ENCODE measurements at places on chromosomes 12 and 14.

- no peak for DNase-seq
These were observed 32.6 kb upstream of the DAAM1 start for GRCh38 chr14:59155886-59156285.

DNA sequence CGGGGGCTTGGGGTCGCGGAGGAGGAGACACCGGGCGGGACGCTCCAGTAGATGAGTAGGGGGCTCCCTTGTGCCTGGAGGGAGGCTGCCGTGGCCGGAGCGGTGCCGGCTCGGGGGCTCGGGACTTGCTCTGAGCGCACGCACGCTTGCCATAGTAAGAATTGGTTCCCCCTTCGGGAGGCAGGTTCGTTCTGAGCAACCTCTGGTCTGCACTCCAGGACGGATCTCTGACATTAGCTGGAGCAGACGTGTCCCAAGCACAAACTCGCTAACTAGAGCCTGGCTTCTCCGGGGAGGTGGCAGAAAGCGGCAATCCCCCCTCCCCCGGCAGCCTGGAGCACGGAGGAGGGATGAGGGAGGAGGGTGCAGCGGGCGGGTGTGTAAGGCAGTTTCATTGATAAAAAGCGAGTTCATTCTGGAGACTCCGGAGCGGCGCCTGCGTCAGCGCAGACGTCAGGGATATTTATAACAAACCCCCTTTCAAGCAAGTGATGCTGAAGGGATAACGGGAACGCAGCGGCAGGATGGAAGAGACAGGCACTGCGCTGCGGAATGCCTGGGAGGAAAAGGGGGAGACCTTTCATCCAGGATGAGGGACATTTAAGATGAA, 630 bp downstream of the FOS start:
- DNase-seq: peak; percentile 73

GRCh38 chr12:123992118-123992825, 19.3 kb downstream of the ZNF664 start:
- DNase-seq: no peak

GRCh38 chr14:96805956-96806355, 8.8 kb downstream of the VRK1 start:
- DNase-seq: no peak

GRCh38 chr14:41859336-41859735, 252.7 kb downstream of the LRFN5 start:
- no peak for DNase-seq

DNA sequence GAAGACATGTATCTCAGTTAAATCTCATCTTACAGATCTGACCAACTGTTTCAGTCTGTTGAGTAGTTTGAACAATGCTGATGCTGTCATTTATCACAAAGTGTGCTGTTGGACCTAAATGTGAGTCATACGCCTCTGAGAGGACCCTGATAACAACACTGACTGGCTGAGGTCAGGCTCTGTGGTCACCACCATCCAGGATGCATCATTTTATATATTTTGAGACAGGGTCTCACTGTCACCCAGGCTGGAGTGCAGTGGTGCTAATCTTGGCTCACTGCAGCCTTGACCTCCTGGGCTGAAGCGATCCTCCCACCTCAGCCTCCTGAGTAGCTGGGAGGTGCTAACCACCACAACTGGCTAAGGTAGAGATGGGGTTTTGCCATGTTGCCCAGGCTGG, 181.0 kb upstream of the RGS6 start:
- no peak for DNase-seq

- no peak for DNase-seq
These were observed 5.7 kb downstream of the PAWR start for GRCh38 chr12:79685068-79685467.

- peak; percentile 45 for DNase-seq
These were observed 487.5 kb downstream of the TMEM121 start for GRCh38 chr14:106013879-106014376.

GRCh38 chr12:26557326-26557725, 275.7 kb downstream of the ITPR2 start:
- no peak for DNase-seq

DNA sequence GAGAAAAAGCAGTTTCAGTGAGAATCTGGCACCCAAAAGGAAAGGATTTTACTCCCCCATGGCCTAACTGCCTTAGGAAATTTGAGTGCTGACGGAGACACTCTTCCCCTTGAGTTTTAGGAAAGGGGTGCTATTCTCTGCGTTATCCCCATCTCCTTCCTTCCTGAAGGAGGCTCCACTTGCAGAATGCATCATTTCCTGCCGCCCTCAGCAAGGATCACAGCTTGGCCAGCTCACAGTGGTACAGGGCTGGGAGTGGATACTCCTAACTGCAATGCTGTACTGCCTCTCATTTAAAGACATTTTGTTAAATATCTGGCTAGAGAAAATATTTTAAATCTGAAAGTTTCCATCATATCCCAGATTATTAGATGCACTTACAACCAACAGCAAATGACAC, 33.0 kb downstream of the RDH12 start:
- DNase-seq: no peak

DNA sequence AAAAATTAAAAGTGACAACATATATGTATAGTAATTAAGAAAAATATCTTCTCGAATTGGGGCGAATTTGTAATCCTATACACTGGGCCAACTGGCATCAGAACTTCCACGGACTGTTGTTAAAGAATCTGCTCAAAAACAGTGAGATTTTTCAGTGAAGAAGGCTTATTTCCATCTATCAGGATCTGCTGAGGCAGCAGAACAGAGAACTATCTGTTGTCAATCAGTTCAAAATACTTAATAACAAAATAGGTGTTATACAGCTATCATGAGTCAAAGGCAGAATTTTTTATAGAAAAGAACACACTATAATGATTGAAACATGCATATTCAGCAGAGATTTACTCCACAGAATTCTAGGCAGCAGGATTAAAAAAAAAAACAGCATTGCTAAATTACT, 41.9 kb downstream of the IFNG-AS1 start:
- no peak for DNase-seq

GRCh38 chr12:71536279-71536938, 96.8 kb downstream of the LGR5 start:
- no peak for DNase-seq

- DNase-seq: no peak
These were observed 189.5 kb upstream of the HMGA2 start for GRCh38 chr12:65634626-65635331.

GRCh38 chr14:99201351-99202073, 70.5 kb downstream of the BCL11B start:
- no peak for DNase-seq

- DNase-seq: no peak
These were observed 130.1 kb downstream of the SLC41A2 start for GRCh38 chr12:104828015-104828414.

GRCh38 chr14:43087666-43088065, 1419.4 kb downstream of the FSCB start:
- no peak for DNase-seq

DNA sequence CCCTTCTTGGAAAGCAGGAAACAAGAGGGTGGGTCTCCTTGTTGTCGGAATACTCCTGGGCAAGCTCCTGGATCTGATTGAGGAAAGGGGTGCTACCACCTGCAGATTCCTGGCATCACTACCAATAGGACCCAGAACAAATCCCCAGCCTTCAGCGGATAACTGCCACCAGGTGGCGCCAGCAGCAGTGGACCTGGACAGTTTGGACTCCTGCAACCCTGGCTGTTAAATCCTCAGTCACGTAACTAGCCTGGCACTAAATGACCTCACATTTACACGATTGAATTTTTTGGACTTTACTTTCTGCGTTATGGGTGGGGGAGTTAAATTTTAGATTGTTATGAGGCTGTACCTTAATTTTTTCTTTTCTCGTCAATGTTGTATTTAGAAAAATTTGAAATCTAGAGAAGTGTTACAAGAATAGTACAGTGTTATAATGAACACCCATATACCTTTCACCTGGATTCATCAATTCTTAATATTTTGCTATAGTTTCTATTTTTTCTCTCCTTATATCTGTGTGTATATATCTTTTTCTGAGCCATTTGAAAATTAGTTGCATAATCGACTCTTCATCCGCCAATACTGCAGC, 95.6 kb downstream of the GAS2L3 start:
- peak; percentile 29 for DNase-seq

DNA sequence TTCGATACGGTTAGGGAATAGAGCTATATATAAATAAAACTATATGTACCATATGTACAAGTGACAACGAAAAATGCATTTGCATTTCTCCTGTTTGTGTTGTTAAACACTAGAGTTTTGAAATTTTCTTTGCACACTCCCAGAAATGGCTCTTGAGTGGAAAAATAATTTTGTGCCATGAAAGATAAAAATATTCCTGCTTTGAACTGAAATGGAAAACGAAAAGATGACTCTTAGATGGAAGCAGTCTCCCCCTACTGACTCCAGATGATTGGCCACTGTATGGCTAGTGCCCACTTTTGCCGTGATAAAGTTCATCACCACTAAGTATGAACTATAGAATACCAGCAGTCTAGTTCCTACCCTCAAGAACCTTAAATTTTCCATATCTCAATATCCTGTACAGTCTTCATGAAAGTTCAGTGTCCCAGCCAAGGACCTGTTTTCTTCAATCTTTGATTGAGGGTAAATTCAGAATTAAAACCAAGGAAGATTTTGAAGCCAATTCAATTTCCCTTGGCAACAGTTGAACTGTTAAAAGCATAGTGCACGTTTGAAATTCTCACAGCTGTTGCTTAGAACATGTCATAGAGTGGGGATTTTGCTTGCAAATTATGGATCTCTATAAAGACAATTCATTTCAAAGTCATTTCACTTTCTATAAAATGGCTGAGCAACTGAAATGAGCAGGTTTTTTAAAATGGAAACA, 1.6 kb upstream of the PPP2R5E start:
- no peak for DNase-seq

DNA sequence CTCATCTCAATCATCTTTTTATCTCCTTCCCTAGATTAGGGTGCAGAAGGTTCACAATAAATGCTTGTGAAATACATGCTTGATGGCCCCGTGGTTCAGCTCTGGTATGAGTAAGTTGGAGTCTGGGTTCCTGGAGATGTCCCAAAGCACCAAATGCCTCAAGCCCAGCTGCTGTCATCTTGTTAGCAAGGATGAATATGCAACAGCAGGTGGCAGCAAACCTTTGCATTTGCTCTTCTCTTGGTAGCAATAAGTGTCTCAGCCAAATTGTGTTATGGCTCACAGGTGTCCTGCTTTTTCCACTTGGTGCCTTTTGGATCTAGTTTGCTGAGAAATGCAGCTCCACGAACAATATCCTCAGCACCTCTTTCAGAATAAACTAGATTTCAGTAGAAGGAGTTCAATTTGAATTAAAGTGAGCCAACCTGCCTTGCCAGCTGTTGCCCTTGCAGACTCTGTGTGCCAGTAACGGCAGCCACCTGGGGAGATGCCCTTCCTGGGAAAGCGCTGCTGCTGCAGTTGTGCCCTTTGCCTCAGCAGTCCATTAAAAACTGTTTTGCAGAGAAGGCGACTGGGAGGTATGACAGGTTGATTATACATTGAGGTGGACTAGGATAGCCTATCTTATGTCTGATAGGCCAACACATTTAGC, 417.3 kb downstream of the SNAPC1 start:
- DNase-seq: peak; percentile 5

GRCh38 chr14:69672356-69672755, 61.0 kb downstream of the SUSD6 start:
- DNase-seq: no peak

GRCh38 chr12:108419949-108420348, 80.8 kb upstream of the CMKLR1 start:
- no peak for DNase-seq

- no peak for DNase-seq
These were observed 41.9 kb downstream of the PDE6H start for GRCh38 chr12:15014708-15015107.

DNA sequence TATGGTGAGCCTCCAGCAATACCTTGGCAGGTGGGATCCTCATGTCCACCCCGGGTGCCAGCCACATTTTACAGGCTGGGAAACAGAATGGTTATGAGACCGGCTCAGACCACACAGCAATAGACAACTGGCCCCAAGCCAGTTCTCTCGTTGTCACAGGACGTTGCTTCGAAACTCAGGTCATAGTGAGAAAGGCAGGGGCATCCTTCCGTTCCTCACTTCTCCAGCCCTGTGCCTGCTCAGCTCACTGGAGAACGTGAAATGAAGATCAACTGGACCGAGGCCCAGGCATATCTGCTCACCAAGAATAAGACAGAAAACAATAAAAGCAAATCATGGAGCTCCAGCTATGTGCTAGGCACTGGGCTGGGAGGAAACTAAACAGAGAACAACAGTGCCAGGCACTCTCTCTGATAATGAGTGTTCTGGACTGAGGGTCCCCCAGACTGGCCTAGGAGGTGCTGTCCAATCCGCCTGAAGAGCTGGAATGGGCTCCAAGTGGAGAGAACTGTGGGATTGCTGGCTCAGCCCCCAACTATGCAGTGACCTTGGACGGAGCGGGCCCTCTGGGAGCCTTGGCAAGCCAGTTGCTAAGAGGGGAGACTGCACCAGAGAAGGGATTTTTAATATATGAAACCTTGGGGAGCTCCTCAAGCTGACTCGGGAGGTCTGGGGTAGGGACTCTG, 18.8 kb upstream of the FAIM2 start:
- no peak for DNase-seq

- no peak for DNase-seq
These were observed 122.0 kb downstream of the RAD51B start for GRCh38 chr14:67941456-67942018.

- peak; percentile 69 for DNase-seq
These were observed 10.6 kb downstream of the CEP128 start for GRCh38 chr14:80930836-80931389.

DNA sequence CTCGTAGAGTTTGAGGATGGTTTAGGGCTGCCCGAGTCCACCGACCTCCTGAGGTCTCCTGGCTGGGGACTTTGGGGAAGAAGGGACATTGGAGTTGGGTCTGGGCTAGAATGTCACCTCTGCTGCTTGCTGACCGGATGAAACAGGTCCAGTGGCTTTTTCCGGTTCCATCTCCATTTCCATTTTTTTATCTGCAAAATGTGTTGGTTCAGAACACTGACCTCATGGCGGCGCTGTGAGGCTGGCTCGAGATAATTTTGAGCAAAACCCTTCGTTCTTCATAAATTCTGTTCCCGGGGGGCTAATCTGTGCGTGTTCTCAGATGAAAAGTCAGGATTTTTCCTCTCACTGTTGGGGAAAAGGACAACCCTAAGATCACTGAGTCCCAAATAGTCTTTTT, 11.7 kb upstream of the MYL2 start:
- no peak for DNase-seq

DNA sequence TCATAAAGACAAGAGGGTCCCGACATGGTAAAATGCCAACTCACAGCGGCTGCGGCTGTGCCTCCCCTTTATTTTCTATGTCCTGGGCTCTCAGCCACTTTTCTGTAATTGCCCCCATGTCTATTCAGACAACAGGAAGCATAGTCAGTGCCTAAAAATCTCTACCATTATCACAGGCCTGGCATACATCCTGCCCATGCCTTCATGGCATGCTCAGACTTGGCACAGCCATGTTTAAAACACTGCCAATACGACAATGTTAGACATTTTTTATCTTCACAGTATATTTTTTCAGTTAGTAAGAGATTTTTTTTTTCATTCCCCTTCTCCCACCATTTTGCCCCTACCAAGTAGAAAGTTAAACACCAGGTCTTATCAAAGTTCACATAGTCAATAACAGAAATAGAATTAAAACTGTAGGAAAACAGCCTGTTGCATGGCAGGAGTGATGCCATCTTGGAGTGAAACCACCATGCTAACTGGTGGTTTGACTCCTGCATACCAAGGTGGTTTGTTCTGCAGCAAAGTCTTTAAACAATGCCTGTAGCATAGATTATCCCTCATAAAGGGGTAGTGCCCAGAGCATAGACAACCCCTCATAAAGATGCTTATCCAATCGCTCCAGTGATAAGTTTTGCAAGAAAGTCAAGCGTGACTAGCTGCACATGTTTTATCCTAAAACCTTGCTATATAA, 18.9 kb upstream of the CERS5 start:
- DNase-seq: no peak

All from CD4-positive, alpha-beta T cell treated with Interleukin-21 for 1 hour (primary cell).